ENCODE measurements at places on chromosomes 2 and 18.

GRCh38 chr18:28466204-28466603 lies 289.3 kb upstream of the CDH2 start:
- no peak for DNase-seq

DNA sequence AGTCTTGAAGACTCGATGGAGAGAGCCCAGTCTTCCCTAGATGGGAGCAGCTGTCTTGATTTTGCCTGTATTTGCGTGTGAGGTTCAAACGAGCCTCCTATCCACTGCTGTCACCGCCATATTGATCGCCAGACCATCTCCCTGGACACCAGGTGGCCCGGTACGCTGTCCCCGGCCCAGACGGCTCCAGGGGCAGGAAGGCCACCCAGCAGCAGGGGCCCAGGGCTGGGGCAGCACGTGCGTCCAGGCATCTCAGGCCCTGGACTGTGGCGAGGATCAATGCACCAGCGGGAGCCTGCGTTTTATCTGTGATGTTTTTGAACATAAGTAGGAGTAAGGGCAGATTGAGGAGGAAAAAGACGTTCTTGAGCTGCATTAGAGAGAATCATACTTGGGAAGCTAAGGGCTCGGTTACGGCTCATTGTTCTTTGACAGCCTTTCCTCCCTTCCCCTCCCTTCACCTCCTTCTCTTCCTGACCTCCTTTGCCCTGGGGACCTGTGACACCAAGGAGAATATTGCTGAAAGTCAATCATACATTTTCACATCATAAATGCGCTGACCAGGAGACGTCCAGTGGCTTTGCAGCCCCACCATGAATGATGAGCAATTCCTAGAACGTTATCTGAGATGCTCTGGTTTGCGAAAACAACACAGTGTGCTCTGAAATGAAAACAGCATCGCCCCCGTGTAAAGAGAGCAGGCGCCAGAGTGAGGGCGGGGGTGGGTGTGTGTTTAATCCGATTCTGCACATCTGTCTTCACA lies 711.2 kb upstream of the SALL3 start:
- DNase-seq = no peak

DNA sequence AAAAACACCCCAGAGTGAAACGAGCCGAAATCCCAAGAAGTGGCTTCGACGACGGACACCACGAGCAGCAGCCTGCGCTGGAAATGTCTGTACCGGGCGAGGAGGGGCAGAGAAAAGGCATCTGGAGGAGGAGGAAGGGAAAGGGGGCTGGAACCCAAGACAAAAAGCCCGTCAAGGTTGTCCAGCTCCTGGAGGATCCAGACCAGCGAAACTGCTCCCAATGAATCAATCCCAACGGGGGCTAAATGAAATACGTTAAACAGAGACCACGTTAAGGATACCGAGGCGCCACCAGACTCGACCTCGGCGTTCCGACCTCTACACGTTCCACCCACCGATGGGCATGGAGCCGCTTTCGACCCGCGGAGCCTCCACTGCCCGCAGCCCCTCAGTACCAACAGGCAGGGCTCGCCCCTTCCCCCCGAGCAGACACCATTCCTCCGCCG lies 400 bp downstream of the CCDC88A start:
- no peak for DNase-seq

GRCh38 chr2:5749347-5749746 lies 57.2 kb downstream of the SOX11 start:
- DNase-seq = no peak

- DNase-seq = no peak
Measured at GRCh38 chr2:129772190-129772579, 207.3 kb upstream of the RAB6C start.

DNA sequence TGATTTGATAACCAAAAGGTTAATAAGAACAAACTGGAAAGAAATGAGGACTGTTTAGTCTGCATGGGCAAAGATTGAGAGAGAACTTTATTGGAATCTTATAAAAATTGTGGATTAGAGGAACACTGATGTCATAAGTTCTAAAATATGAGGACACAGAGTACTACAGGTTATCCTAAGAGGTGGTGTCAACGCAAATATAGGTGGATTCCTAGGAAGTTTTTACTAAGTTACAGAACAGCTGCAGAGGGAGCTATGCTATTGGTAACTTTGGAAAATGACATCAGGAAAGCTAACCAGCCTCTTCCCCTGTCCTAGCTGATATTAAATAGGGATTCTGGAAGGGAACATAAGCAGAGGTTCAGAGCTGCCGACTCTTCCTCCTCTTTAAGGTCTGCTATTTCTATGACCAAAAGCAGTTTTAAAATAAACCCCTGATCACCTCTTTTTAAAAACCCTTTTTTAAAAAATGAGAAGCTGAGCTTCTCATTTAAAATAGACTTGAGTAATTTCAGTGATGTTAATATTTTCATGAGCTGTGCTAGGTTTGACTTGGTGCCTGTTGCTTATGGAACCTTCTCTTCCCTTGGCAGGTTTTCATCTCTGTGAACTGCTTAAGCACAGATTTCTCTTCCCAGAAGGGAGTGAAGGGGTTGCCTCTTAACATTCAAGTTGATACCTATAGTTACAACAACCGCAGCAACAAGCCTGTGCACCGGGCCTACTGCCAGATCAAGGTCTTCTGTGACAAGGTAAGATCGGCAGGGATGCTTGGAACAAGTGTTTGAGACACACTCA lies 34.2 kb downstream of the GRHL1 start:
- no peak for DNase-seq

DNA sequence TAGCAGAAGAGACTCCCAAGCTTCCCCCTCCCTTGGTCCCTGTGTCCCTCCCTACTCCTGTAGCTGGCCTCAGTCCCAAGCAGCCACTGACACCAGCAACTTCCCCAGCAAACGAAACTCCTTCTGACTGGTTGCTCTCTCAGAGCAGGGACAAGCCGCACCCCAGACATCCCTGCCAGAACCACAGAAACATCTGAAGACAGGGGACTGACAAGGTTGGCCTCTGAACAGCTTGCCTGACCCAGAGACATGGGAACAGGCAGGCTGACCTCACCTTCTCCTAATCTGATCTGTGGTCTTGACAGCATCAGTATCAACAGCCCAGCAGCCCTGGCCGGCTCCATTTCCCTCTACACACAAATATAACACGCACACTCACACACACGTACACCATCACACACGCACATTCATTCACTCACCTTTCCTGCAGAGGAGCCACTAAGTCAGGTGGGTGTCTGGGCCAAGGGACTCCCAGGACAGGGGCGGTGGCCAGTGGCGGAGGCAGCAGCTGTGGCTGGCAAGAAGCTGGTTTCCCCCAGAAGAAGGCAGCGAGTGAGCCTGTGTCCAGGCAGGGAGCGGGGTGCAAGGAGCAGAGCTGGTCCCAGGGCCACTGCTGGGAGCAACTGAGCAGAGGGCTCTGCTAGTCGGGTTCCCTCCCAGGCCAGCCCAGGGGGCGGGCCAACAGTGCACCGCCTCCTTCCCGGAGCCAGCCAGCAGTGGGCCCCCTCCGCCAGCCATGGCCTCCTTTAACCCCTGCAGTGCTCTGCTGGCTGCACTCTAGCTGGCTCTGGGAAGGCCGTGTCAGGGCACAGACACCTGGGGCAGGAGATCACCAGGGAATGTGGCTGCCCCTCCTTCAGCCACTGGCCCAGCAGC lies 59.1 kb downstream of the TNS1 start:
- DNase-seq = peak; percentile 56

- no peak for DNase-seq
Measured at GRCh38 chr2:129275706-129276105, 703.8 kb upstream of the RAB6C start.

GRCh38 chr2:48444404-48444803 lies 85.5 kb upstream of the STON1 start:
- no peak for DNase-seq

DNA sequence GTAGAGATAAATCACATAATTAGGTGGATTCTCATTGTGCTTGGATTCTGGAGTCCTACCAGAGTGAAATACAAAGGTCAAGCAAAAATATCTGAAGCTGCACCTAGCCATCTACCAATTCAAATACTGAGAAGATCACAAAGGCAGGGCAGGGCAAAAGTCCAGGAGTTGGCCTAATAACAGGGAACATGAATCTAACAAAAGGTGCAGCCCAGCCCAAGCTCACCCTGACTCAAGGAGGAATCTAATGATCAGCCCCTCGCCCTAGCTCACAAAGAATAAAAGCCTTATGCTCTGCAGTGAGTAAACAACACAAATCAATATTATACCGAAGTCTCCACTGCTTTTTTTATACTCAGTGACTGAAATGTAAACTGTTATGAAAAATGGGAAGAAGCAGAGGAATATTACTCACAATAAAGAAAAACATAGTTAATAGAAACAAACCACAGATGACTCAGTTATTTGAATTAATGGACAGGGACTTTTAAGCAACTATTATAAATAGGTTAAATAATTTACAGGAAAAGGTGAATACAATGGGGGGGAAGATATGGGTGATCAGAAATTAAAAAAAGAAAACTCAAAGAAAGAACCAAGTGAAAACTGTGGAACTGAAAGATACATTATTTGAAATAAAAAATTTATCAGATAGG lies 49.5 kb downstream of the ANTXR1 start:
- DNase-seq = no peak

DNA sequence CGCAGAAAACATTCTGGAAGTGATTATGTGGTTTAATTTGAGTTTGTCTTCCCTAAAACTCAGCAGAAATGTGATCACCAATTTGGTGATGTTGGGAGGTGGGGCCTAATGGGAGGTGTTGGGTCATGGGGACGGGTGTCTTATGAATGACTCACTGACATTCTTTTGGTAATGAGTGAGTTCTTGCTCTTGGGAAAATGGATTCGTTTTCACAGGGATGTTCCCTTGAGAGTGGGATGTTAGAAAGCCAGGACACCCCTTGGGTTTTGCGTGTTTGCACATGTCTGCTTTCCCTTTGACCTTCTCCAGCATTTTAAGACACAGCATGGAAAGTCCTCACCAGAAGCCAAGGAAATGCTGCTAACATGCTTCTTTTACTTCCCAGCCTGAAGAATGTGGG lies 321.5 kb upstream of the NT5C1B start:
- DNase-seq = no peak

DNA sequence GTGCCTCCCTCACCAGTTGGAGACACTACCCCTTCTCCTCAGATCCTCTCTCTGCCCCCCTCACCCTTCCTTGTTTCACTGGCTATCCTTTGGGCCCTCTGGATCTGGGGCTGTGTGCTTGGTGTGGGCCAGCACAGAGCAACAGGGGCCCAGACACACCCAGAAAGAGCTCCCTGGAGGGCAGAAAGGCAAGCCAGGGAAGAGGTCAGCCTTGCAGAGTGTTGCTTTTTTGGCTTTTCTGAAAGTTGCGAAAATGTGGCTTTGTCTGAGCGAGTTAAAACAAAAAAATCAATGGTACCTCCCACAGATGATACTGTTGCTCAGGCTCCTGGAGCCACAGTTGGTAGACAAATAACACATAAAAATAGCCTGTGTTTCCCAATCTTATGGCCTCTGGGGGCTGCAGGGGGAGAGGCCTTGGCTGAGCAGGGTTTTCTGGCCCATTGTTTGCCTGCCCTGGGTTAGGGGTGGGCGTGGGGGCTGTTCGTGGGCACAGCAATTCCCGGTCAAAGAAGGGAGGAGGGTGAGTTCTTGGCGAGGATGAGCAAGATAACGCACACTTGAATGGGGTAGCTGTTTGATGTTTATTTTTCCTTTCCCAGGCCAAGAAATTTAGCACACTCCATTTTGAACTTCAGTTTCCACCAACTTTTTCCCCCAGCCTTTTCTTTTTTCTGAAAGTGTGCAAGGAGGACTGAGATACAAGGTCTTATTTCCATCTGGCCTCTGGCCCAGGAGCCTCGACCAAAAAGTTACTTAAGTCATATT lies 167.0 kb upstream of the HAAO start:
- DNase-seq = no peak

DNA sequence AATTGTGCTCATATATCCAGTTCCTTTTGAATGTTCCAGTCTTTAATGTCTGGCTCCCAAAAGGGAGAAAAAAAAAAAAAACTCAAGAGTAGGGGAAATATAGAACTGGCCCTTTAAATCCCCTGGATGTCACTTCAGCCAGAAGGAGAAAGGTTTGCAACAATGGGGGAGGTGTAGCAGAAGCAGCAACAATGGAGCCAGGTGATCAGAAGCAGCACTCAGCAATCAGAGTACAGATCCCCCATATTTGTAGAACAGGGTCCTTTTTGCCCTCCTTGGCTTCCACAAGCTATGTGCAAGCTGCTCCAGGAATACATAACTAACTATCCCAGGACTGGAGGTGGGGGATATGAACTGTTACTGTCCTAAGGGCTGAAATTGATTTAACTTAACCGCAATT lies 25.8 kb upstream of the ZNF397 start:
- peak; percentile 6 for DNase-seq

- no peak for DNase-seq
Measured at GRCh38 chr2:71576541-71576940, 123.2 kb downstream of the DYSF start.

- no peak for DNase-seq
Measured at GRCh38 chr2:219184121-219184520, 6.0 kb downstream of the RETREG2 start.

- DNase-seq = no peak
Measured at GRCh38 chr2:147660680-147661079, 184.1 kb upstream of the ACVR2A start.

DNA sequence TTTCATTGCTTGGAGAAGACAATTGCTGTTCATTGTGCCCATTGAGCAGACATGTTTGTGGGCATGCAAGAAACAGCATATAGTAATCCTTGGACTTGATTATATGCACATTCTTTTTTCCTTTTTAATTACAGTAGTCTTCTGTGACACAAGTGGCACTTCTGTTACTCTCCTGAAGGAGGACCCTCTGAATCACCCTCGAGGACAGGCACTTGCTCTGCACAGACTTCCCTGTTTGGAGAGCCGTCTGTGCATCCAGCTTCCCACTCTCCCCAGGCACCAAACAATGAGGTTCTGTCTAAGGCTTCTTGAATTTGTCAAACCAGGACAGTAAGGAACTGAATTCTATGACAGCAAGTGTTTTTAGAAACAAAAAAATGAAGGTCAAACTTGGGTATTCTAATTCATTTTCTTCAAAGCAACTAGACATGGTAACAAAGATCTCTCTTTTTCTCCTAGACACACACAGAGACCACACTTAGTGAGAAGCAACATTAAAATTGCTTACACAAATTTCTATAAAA lies 844.6 kb upstream of the ID2 start:
- DNase-seq = no peak

DNA sequence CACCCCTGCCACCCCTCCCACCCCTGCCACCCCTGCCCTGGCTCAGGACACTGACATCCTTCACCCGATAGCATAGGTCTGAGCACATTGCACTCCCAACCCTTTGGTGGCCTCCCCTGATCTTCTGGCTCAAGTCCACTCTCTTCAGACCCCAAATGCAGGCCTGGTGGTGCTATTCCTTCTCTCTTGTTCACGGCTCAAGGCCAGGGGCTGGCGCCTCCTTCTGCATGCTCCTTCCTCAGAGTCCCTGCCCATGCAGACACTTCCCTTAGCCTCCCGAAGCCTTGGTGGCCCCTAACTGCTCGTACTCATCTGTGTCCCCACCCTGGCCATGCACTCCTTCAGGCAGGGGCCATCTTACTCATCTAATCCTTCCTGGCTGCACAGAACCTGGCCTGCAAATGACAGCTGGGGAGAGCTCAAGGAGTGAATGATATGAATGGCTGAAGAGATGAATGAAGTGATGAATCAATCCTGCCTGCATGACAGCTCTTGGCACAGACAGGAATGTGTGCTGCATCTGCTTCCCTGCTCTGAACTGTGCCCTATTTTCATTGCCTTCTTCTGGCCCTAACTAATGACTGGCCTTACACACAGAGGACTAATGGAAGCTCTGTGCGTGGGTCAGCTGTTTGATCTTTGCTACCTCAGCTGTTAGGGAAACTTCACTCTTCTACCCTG lies 290.8 kb downstream of the DYSF start:
- no peak for DNase-seq

GRCh38 chr2:3248754-3249475 lies 128.7 kb downstream of the EIPR1 start:
- DNase-seq = no peak

GRCh38 chr2:41717839-41718238 lies 330.0 kb upstream of the PKDCC start:
- peak; percentile 29 for DNase-seq

Measured in NCI-H1436 (cell line).